ENCODE measurements at places on chromosomes 2 and 18. TPM values are rescaled to one million over a fixed set of nuclear protein-coding genes. Genes with fewer than 3 reads are reported as not detected.
A peak's percentile ranks its signal among the peaks of the same experiment; 100 is the strongest.

SPIRE1 gene
- 16.6 TPM for total RNA-seq

TSPYL6 gene
- total RNA-seq = not detected

SNRPD1 gene
- total RNA-seq = 174 TPM

MBP gene
- 8.6 TPM for total RNA-seq

KLHL29 gene
- 2.1 TPM for total RNA-seq

ZNF385B gene
- total RNA-seq = 3.0 TPM

- no peak overlapping the region for H3K4me3 ChIP-seq
- no peak for DNase-seq
- no peaks in the 10 kb centered on the region for H3K4me1 ChIP-seq
- no peaks in the 10 kb centered on the region for H3K27me3 ChIP-seq
Observed at GRCh38 chr2:174888646-174889271, 116.4 kb downstream of the CHN1 start.

DNA sequence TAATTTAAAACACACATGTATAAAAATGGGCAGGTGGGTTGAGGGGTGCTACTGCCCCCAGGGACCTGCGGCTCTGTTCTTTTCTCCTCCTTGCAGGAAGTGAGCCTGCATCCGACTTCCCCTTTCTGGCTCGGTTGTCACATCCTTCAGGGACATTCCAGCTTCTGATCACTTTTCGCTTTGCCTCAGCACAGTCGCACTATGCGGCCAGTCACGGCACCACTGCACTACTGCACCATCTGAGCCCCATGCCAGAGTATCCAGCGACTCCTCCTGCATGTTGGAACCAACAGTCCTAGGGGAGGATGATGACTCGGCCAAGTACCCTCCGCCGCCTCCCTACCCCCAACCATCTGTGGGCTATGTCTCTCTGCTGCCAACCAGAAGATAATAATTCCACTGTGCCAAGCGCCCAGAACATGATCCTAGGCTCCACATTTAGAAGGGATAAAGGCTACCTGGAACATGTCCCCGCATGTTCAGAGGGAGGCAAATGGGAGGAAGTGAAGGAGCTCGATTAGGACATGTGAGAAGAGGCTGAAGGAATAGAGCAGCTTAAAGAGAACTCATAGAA, 17.6 kb downstream of the CDC42EP3 start:
- peaks cover 2% of the 10 kb centered on the region for H3K27me3 ChIP-seq
- peaks cover 39% of the 10 kb centered on the region for H3K4me1 ChIP-seq
- H3K4me3 ChIP-seq = peak overlapping the region; percentile 43
- no peak overlapping the region for H3K27ac ChIP-seq

DNA sequence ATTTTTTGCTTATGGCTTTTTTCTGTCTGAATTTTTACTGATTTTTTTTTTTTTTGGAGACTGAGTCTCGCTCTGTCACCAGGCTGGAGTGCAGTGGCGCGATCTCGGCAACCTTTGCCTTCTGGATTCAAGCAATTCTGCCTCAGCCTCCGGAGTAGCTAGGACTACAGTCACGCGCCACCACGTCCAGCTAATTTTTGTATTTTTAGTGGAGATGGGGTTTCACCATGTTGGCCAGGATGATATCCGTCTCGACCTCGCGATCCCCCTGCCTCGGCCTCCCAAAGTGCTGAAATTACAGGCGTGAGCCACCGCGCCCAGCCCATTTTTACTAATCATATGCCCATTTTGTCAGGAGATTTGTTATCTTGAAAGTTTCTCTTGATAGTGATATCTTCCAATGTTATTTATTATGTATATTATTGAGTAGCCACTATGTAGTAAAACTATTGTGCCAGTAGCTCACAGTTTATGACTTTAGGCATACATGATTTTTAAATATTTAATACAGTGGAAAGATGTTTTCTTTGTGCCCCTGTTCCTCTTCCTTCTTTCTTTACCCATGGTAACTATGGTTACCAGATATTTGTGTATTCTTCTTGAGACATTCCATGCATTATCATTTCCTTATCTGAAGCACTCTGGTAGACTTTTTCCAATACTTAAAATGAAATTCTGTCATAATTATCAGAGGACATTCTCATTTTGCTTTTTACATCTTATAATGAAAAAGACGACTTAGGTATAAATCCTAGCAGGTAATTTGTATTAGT, 2.1 kb downstream of the HAT1 start:
- no peak for DNase-seq
- H3K4me3 ChIP-seq = peak overlapping the region; percentile 83
- no peak overlapping the region for H3K27ac ChIP-seq
- H3K4me1 ChIP-seq = no peaks in the 10 kb centered on the region
- peaks cover 9% of the 10 kb centered on the region for H3K36me3 ChIP-seq
- no peaks in the 10 kb centered on the region for H3K27me3 ChIP-seq

GRCh38 chr2:224069172-224069571, 30.1 kb upstream of the SERPINE2 start:
- DNase-seq = no peak
- no peaks in the 10 kb centered on the region for H3K27me3 ChIP-seq
- no peaks in the 10 kb centered on the region for H3K36me3 ChIP-seq
- no peaks in the 10 kb centered on the region for H3K4me1 ChIP-seq

GRCh38 chr2:199895406-199895805, 15.7 kb upstream of the C2orf69 start:
- no peaks in the 10 kb centered on the region for H3K4me1 ChIP-seq
- H3K36me3 ChIP-seq = no peaks in the 10 kb centered on the region
- no peak for DNase-seq
- no peak overlapping the region for H3K4me3 ChIP-seq

Data from H9 (cell line).